Natural killer cell treated with Interleukin-12 subunit alpha and Interleukin-12 subunit beta and Interleukin-15 and Interleukin-18, amount 100 ng/mL, for 72 hours (primary cell): ENCODE measurements at places on chromosomes 6 and 20.

- H3K4me1 ChIP-seq, result peaks cover 3% of the 10 kb centered on the region
- H3K27me3 ChIP-seq, result peaks cover 29% of the 10 kb centered on the region
- H3K4me3 ChIP-seq, result peak overlapping the region; percentile 40
Observed at GRCh38 chr6:150813993-150814359, 51.5 kb upstream of the MTHFD1L start.

DNA sequence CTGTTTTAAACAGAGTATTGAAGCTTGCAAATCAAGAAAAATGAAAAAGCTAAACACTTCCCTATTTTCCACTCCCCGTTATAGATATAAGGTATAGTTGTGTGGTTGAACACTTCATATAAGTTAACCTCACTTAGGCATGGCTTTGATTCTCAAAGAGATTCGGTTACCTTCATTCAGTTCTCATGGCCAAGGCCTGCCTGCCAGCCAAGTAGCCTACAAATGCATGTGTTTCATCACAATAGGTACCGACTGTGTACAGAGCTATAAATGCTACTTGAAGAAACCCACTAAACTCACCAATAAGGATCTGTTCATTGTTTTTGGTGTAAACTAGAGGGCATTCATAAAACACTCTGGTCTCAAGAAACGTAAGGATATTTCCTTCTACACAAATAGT lies 27.8 kb downstream of the PM20D2 start:
- no peaks in the 10 kb centered on the region for H3K4me1 ChIP-seq
- no peaks in the 10 kb centered on the region for H3K36me3 ChIP-seq
- no peak for DNase-seq
- no peak overlapping the region for H3K4me3 ChIP-seq
- H3K27me3 ChIP-seq, result no peaks in the 10 kb centered on the region

- no peaks in the 10 kb centered on the region for H3K36me3 ChIP-seq
- no peak overlapping the region for H3K4me3 ChIP-seq
- H3K27me3 ChIP-seq, result peaks cover 10% of the 10 kb centered on the region
- H3K27ac ChIP-seq, result no peak overlapping the region
Observed at GRCh38 chr20:34131491-34131890, 19.4 kb upstream of the EIF2S2 start.

DNA sequence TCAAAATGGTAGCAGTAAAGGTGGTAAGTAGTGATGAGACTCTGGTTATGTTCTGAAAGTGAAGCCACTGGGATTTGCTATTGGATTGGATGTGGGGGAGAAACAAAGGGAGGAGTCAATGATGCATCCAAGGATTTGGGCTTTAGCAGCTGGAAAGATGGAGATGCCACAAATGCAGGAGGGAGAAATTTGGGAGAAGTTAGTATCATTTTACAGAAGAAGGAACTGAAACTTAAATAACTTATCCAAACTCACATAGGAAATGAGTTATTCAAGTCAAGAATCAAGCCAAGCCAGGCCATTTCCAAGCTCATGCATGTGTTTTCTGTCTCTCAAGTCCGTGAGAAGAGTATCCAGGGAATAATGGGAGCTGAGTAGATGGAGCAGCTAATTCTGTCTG lies 155.1 kb upstream of the TNFAIP3 start:
- H3K27ac ChIP-seq, result peak overlapping the region; percentile 36
- H3K4me3 ChIP-seq, result no peak overlapping the region
- DNase-seq, result no peak
